CD8-positive, alpha-beta T cell (primary cell): ENCODE measurements at places on chromosomes 3 and 15.

GRCh38 chr3:151863611-151864010 lies 9.8 kb upstream of the SUCNR1 start:
- DNase-seq = no peak

- no peak for DNase-seq
Measured at GRCh38 chr3:125403789-125404188, 28.7 kb upstream of the ZNF148 start.

DNA sequence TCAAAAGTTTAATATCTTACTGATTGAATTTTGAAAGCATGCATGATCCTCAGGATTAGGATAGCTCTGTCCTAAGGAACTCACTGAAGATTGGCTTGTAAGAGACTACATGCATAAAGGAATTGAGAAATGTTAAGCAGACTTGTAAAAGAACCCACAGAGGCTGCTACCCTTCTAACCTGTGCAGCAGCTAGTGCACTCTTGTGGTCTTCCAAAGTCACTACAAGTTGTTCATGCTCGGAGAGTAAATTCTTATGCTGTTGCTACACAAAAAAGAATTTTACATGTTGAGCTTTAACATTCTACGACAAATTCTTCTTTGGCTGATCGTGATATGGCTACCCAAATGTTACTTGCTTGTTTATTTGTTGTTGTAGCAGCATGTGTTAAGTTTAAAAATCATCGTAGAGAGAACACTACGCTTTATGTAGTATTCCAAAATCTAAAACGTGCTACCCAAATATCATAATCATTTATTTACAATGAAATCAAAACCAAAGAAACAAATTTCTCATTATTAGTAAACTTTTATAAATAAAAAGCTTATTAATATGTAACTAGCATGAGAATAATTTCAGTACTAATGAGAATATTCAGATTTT lies 55.0 kb downstream of the GOLIM4 start:
- no peak for DNase-seq

DNA sequence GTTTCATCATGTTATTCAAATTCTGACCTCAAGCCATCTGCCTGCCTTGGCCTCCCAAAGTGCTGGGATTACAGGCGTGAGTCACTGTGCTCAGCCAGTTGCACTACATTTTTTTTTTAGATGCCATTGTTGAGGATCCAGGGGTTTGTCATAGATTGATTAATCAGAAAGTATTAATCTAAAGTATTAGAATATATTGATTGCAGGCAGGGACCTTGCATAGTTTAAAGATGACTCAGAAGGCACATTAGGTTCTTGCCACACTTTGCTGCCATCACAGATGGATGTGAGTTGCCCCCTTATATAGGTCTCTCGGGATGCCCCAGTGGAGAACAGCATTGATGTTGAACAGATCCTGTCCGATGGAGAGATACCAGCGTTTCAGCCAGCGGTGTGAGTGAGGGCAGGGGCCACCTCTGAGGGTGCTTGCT lies 41.1 kb downstream of the IGF1R start:
- DNase-seq = no peak

- DNase-seq = no peak
Measured at GRCh38 chr15:92290359-92290992, 103.2 kb upstream of the ST8SIA2 start.

DNA sequence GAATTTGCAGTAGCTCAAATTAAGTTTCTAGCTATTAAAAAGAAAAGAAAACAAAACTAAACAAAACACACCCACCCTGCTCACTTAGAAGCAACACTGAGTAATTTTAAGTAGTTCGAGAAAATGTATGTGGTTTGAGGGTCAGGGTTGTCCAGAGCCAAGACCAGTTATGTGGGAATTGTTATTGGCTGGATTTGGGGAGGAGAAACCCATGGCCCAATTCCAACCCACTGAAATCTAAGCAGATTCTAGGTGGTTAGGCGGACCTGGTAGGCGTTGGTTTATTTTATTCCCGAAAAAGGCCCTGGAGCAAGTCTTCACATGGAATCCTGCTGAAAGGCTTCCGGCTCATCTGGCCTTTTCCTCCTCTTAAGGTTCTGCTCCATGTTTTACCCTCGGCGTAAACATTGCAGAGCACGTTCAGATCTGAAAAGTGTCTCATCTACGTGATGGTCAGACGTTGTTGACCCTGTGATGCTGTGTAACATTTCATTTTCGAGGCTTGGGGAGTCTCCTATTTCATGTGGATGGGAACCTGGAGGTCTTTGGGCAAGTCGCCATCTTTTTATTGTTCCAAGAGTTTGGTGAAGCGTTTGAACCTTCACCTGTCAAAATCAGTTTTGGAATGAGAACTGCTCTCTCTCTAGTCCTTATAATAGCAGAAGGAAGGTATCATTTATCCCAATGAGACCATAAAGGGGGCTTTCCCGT lies 64.0 kb downstream of the FLNB start:
- DNase-seq = no peak

DNA sequence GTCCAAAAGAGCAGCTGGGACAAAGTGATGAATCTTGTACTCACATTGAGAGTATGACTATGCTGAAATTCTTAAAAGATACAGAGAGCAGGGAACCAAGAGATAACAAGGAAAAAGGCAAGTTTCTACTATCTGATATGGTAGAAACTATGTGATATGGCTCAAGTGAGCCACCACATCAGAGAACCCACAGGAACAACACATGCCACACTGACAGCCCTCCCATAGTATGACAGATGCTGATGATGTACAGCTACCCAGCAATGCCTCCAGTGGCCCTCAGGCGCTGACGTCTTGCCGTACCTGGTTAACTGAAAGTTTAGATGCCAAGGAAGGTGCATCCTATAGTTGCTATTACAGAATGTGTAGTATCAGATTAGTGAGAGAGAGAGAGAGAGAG lies 42.4 kb downstream of the CHAC1 start:
- DNase-seq = no peak

- DNase-seq = no peak
Measured at GRCh38 chr3:126118591-126118990, 34.7 kb upstream of the SLC41A3 start.

DNA sequence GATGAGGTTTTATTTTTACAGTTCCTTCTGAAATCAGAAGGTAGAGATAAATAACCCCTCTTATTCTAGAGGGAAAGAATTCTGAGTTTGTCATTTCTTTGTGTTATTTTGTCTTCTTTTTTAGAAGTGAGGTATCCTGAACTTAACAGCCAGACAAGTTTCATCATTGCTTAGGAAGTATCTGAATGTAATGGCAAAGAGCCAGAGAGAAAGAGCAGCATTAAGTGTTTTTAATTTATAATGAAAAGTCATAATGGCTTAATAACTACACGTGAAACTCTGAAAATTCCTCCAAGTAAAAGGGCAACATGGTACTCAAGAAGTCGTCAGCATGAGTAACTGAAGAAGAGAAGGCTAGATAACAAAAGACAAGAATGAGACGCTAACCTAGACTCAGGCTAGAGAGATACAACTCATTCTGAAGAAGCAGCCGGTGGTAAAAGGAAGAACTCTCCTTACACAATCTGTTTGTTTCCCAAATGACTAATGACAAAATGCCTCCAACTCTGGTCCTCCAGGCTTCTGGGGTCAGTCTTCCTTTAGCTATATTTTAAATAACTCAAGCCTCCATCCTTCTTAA lies 116.2 kb upstream of the NECTIN3 start:
- no peak for DNase-seq

- DNase-seq = no peak
Measured at GRCh38 chr3:10455545-10455914, 49.9 kb downstream of the ATP2B2 start.

DNA sequence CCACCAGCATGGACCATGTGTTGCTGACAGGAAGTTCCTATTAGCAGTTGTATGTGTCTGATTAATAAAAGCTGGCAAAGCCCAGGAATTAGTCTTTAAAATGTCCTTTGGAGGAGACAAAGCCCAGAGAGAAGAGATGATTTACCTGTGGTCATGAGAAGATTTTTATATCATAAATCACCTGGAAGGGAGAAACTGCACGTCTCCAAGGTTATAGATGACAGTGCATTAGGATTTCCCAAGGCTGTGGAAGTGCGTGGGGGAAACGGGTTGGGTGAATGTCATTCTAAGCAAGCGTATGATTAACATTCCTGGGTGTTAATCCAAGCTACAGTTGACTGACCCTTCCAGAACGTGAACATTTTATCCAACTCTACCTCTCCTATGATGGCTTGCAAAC lies 76.6 kb downstream of the SLC6A11 start:
- DNase-seq = no peak

DNA sequence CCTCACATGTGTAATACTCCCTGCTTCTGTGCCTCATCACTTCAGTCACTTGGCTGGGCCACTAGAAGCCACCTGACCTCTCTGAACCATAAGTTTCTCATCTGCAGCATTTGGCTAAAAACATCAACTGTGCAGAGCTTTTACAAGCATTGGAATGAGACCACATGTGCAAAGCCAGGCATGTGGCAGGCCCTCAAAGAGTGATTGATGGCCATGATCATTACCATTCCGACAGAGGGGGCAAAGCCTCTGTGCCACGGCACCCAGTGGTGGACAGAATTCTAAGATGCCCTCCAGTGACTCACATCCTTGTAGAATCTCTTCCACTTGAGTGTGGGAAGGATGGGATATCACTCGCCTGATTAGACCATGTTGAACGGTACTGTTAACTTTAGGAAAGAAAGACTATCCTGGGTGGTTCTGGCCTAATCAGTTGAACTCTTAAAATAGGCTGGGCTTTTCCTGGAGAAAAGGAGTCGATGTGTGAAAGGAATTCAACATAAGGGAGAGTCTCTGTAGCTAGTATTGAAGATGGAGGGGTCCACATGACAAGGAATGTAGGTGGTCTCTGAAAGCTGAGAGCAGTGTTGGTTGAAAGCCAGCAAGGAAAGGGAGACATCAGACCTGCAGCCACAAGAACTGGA lies 13.5 kb downstream of the CDCP1 start:
- no peak for DNase-seq

DNA sequence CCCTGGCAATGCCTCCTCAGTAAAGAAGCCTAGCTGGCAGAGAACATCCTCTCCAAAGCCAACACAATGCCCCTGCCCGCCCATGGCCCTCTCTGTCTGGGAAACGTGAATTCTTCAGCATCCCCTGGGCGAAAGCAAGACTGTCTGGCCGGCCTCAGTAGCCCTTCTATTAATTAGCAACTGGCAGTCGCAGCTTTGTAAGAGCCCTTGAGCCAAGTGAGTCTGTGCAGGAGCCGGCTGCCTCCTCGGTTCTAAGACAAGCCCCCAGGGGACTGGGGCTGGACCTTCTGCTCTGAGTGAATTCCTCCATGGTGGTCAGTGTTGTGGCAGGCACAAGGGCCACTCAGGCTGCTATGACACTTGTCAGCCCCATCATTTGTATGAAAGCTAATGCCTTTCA lies 7.4 kb downstream of the HCN4 start:
- no peak for DNase-seq

- DNase-seq = no peak
Measured at GRCh38 chr15:25766417-25766816, 96.7 kb downstream of the ATP10A start.

DNA sequence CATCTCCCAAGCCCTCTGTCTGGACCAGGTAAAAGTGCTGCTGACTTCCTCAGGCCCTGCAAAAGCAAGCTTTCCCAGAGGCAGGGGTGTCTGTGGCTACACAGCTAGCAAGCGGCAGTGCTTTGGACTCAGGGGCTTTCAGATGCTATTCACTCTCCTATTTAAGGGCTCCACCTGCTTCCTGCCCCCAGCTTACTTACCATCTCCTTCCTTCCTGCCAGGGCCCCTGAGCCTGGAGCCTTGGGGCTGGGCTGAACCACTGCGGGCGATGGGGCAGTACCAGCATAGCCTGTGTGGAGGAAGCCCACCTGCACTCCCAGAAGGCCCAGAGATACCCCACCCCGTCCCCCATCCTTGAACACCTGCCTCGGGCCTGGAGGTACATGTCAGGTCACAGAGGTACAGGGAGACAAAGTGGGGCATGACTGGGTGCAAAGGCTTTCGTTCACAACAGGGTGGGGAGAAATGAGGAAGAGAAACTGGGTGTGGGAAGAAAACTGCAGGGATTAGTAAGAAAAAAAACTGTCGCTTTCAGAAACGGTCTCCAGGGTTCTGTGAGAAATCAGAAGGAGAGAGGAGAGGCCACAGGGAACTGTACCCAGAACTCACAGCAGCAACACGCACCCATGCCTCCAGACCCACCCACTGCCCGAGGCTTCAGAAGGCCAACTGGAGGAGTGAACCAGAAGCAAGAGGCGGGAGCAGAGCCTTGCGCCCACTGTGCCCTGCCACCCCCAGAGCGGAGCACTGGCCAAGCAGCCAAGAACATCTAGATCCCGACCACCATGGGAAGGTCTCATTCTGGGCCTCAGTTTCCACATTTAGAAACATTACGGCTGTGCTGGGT lies 49.5 kb downstream of the CCDC12 start:
- DNase-seq = no peak

DNA sequence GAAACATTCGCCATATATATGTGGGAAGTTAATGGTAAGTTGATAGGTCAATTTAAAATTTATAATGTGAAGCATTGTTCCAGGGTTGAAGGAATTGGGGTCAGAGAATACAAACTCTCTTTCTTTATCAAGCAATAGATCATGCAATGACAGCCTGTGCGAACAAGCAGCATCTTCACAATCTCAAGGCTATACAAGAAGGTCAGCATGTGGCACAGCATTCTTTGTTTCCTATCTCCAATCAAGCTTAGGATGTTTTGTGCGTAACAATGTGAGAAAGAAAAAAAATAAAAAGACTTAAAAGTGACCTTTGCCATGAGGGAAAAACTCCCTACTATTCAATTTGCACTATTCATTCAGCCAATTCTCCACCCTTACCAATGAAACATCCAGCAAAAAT lies 288.1 kb upstream of the NECTIN3 start:
- DNase-seq = no peak
